ENCODE measurements at places on chromosomes 2 and 18.

GRCh38 chr18:48707636-48708296 lies 168.9 kb downstream of the CTIF start:
- no peak for DNase-seq

- no peak for DNase-seq
These were observed 166.8 kb upstream of the ID2 start for GRCh38 chr2:8514796-8515758.

DNA sequence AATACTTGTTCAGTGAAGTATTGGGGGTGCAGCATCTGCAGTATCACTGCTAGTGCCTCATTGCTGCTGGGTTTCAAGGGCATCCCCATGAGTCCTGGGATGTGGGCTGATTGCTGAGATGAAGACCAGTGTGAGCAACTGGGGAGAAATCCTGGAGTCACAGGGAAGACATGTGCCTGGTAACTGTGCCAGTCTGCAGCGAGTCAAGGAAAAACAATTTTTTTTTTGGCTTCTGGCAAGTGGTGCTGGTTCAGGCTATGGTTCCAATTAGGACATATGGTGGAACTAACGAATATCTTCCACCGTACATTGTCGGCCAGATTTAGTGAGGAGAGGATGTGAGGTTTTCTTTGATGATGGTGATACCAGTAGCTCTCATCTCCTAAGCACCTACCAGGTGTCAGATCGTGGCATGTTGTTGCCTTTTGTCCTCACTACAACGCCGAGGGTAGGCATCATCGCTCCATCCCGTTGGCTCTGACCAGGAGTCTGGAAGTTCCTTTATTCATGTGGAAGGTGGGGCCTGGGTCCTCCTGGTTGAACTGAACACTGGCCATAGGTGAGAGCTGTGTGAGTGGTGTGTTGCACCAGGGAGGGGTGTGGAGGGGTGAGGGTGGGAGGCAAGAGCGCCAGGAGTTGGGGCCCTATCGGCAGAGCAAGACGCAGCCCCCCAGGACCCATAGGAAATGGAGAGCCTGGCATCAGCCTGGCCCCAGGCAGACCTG lies 118.0 kb upstream of the HS6ST1 start:
- no peak for DNase-seq

DNA sequence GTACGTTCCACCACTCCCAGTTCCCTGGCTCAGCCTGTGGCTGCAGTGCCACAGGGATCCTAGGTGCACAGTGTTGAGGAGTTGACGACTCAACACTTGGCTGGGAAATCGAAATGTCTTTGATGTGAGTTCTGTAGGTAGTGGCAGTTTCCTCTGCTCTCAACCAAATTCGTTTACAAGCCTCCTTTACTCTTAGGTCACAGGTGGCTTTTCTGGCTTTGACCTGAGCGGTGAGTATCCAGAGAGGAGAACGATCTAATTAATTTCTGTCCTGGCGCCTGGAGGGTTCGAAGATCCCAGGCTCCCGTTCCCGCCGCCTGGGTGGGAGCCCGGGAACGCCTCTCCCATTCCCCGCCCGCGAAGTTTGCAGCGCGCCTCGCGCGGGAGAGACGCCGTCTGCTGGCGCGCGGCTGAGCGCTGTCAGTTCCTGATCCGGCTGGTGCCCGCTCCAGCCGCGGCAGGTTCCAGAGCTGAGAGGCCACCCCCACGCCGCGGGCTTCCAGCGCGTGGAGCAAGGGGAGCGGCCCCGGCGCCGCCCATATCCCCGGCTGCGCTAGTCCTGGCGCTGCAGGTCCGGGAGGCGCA lies at the start of gene LAMA3:
TSS of gene LAMA3 (plus strand) at position 423 of the 585 bp plus-strand sequence. CDS start 231 bp downstream, outside the sequence.
- no peak for DNase-seq

DNA sequence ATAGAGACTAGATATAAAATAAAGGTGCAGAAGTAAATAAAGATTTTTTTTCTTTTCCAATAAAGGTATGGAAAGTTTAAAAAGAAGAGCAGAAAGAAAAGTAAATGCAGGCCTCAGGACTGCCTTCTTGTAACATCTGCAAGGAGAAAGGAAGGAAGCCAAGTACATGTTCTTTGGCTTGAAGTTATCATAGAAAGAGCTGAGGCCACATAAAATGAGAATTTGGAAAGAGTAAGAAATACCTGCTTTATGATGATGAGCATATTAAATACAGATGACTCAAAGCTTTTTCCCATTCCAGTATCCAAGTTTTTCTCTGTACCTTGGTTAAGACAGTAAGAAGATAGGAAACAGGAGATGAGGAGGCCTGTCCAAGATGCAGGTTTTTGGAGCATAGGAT lies 25.3 kb upstream of the UBE2E3 start:
- no peak for DNase-seq

GRCh38 chr2:167832868-167833287 lies 414.5 kb downstream of the STK39 start:
- peak; percentile 34 for DNase-seq

DNA sequence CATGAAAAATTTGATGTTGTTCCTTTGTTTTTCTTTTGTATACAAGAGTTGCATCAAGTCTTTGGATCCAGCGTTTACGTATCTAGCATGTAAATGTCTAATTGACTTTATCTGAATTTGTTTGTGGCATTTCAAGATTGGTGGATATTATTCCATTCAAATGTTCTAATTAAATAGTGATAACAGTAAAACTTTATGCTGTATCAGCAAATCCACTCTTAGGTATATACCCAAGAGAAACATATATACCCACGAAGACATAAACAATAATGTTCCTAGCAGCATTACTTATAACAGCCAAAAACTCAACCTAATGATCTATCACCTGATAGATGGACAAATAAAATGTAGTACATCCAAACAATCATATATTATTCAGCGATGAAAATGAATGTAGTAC lies 579.4 kb upstream of the LRATD1 start:
- no peak for DNase-seq

DNA sequence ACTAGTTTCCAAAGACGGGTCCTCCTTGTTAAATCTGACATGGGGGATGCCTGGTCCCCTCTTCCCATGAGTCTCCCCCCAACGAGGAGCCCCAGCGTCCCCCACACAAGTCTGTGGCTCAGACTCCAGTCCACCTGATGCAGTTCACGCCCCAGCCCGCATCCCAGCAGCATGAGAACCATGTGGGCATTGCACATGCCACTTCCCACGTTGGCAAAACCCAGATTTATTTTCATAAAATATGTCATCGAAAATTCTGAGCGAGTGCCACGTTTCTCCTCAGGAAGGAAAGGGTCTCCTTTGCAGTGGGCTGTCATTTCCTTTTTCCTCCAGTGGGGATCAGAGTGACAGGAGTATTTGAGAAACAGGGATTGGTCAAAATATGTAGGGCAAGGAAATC lies 45.7 kb upstream of the TPO start:
- no peak for DNase-seq

GRCh38 chr2:63819765-63820717 lies 21.7 kb upstream of the UGP2 start:
- DNase-seq: no peak

- DNase-seq: no peak
These were observed 136.1 kb upstream of the NOSTRIN start for GRCh38 chr2:168666339-168666738.

DNA sequence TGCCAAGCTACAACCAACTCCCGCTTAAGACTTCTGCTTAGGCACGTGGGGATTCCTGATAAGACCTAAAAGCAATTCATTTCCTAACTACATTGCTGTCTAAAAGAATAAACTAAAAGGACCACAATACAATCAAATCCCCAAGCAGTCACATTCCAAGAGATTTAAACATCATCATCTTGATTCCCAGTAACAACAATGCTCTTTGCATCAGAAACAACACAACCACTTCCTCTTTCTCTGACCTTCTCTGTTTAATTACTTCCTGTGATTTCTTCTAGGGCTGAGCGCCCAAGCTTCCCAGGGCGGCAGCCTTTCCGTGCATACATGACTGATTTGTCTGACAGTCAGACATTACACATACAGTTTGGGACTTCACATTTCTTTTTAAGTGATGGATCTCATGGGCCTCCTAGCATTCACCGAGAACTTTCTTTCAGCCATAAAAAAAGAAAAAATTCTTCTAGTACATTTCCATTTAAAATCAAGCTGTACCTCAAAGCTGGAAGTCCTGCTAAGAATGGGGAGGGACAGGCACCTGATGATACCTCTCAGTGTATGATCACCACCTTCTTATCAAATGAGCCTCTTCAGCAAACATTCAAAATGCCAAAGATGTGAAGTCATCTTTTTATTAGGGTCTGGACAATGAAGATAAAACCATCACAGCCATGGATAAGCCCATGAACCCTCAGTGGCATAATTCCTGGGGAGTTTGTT lies 11.5 kb downstream of the SPRED2 start:
- DNase-seq: no peak

DNA sequence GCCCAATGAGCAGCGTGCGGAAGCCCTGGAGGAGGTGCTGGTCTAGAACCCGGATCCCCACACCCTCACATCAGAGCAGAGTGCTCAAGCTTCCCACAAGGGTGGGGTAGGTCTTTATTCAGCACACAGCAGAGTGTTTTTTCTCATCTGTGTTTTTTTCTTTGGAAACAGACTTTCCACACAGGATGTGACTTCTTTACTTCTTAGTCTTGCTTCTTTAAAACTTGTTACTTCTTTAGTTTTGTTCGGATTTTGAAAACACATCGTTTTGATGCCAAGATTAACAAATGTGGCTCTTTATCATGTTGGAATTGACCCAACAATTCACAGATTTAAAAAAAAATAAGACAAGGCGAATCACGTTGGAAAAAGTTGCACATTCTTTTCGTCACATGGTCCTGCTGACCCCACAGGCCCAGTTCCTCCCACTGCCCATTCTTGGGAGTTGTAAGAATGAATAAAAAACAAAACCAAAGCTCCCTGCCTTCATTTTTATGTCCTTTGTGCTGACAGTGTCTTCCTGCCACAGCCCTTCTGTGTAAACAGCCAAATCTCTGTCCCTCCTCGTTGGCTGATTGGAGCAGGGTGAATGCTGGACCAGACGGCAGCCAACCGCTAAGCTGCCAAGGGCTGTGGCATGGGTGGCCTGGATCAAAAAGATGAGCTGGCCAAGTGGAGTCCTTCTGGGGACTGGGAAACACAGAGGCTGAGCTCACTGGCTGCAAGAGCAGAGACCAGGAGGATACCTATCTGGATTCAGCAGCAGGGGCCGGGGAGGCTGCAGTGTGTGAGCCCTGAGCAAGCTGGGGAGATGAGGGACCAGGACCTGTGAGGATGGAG lies 81.6 kb downstream of the TWIST2 start:
- DNase-seq: no peak

GRCh38 chr2:170820757-170821530 lies 4.3 kb downstream of the GAD1 start:
- DNase-seq: no peak

DNA sequence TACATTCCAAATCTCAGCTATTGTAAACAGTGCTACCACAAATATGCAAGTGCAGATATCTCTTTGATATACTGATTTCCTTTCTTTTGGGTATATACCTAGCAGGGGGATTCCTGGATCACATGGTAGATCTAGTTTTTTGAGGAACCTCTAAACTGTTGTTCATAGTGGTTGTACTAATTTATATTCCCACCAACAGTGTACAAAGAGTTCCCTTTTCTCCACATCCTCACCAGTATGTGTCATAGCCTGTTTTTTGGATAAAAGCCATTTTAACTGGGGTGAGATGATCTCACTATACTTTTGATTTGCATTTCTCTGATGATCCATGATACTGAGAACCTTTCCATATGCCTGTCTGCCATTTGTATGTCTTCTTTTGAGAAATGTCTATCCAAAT lies 6.3 kb upstream of the CCNT2 start:
- no peak for DNase-seq

All from C1 segment of cervical spinal cord (tissue), 14 donors.